ENCODE measurements at places on chromosomes 5 and 9.

- DNase-seq: no peak
These were observed 66.3 kb upstream of the SPOCK1 start for GRCh38 chr5:137565450-137565849.

GRCh38 chr5:73125289-73125688 is 4.9 kb downstream of the TMEM171 start:
- DNase-seq: no peak

DNA sequence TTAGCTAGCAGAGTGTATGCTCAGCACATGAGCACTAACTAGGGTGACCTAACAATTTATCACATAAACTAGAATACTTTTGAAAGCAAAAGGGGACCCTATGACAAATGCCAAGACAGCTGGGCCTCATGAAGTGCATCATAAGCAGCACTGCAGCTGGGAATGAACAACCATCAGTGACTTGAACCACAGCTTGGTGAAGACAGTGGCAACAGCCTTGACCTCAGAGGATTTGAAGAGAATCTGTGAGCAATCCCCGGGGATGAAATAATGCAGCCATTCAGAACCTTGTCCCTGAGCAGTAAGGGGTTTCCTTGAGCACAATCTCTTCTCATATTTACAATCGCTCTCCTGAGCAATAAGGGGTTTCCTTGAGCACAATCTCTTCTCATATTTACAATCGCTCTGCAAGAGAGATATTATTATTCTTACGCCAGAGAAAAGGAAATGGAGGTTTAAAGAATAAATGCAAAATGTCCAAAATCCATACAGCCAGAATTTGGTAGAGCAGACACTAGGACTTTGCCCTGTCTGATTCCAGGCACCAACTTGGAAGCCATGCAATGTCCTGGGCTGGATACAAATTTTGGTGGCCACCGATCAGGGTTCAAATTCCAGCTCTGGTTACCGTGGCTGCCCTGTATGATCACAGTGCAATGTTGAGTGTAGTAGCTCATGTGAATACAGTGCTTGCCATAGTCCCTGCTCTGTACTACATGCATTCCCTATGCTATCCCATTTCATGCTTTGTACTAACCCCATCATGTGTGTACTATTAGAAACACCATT is 846 bp upstream of the NSG2 start:
- DNase-seq: no peak

GRCh38 chr5:21195145-21195544 is 1207.1 kb upstream of the CDH18 start:
- no peak for DNase-seq

DNA sequence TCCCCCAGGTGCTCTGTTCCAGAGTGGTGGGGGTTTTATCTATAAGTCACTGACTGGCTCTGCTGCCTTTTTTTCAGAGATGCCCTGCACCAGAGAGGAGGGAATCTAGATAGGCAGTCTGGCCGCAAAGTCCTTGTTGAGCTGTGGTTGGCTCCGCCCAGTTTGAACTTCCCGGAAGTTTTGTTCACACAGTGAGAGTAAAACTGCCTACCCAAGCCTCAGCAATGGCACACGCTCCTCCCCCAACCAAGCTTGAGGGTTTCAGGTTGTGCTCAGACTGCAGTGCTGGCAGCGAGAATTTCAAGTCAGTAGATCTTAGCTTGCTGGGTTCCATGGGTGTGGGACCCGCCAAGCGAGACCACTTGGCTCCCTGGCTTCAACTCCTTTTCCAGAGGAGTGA is 1428.6 kb downstream of the MAT2B start:
- DNase-seq: no peak

Data from omental fat pad (tissue), 4 donors.